ENCODE measurements at places on chromosomes 4 and X. TPM values are rescaled to one million over a fixed set of nuclear protein-coding genes. Genes with fewer than 3 reads are reported as not detected.
A peak's percentile ranks its signal among the peaks of the same experiment; 100 is the strongest.

- no peak for DNase-seq
Measured at GRCh38 chr4:86926435-86927086, 8.2 kb upstream of the AFF1 start.

DNA sequence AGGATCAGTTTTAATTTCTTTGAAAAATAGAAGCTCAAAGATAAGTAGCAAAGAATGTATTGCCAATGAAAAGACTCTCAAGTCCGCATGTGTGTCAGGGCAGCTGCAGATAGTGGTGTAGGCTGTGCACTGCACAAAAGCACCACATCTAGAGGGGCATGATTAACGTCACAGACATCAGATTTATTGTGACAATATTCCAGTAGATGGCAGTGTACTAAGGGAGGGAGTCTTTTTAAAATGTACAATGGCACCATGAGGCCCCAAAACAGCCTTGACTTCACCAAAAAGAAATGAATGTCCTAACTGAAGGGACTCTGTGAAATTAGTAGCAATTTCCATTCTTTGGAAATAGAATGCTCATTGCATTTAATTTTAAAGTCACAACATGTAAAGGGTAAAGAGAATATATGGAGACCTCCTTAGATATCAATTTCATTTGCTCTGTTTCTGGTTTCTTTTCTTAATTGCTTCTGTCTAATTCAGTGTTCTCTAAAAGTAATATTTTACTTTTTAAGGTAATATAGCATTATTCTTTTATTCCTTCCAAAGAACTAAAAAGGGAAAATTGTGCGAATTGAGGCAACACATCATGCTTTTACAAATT is 98.4 kb downstream of the ZNF827 start:
- no peak for DNase-seq

DNA sequence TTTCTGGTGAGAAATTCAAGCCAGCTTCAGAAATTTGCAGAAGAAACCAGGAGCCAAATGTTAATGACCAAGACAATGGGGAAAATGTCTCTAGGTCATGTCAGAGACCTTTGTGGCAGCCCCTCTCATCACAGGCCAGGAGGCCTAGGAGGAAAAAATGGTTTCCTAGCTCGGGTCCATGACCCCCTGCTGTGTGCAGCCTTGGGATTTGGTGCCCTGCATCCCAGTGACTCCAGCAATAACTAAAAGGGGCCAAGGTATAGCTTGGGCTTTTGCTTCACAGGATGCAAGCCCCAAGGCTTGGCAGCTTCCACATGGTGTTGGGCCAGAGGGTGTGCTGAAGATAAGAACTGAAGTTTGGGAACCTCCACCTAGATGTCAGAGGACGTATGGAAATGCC is 814.7 kb upstream of the SLIT2 start:
- no peak for DNase-seq

GRCh38 chr4:14445882-14446281 is 556.4 kb upstream of the CPEB2 start:
- no peak for DNase-seq

DNA sequence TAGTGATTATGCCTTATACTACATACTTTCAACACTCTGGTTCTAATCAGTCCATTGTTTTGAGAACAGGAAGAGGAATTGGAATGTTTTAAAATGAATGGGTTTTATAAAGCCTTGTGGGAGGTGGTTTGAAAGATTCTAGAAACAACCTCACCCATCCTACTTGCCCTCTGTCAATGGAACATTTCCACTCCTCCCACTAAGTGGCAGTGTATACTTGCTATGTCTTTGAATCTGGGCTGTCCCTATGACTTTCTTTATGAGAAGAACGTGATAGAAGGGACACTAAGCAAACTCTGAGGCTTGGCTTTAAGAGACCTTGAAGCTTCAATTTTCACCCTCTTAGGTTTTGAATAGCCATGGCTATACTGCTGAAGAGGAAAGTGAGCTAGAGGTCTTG is 611.2 kb downstream of the PPP4R3C start:
- DNase-seq: no peak

DNA sequence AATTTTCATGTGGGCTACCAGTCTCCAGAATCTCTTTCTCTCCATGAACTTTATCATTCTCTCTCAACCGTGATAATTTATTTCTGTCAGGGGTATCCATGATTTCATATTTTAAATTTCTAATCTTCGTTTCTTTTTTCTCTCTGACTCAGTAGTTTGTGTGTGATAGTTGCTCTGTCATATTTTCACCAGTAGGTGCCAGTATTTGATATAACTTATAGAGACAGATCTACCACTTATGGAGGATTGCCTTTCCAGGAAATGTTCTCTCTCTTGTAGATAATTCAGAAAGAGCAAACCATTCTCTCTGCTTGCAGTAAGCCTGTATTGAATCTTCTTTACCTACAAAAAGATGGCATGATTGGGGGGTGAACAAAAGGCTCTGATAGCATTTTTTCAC is 79.3 kb upstream of the DYNLT3 start:
- DNase-seq: peak; percentile 31

- DNase-seq: no peak
Measured at GRCh38 chrX:56268888-56269287, 36.7 kb downstream of the KLF8 start.

- DNase-seq: no peak
Measured at GRCh38 chr4:167787231-167787630, 305.1 kb upstream of the ANXA10 start.

DNA sequence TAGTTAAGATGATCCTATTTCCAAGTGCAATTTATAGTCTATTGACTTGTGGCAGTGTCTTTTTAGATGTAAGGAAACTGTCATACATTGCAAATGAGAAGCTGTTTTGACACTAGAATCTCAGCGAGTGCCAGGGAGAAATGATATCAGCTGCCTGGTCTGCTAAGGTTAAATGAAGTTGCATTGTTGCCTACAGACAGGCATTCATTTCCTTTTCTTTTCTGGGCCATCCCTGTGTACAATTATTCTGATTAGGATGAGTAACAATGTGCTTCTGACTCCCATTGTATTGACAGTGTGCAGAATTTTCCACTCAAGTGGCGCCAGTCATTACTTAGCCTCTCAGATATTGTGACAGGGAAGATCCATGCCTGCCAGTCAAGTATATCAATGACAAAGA is 231.2 kb downstream of the GPAT3 start:
- DNase-seq: no peak

DNA sequence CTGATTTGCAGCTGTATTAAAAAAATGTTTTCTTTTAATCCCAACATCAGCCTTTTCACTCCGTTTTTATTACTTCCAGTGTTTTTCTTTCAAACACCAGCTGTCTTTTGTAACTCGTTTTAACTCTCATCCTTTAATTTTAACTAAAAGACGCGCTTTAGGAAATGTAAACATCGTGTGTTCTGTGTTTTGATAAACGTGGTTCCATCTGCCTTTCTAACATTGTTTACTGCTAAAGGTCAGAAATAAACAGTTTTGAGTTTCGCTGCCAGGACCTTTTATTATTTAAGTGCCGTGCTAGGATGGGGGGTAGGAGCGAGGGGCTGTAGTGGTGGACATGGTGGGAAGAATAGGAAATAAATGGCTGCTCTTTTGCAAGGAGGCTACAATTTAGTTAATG is 1.5 kb downstream of the N4BP2 start:
- no peak for DNase-seq

- no peak for DNase-seq
Measured at GRCh38 chr4:23680671-23681518, 209.0 kb downstream of the PPARGC1A start.

GRCh38 chr4:99062120-99062519 is 26.5 kb downstream of the ADH5 start:
- DNase-seq: no peak

DNA sequence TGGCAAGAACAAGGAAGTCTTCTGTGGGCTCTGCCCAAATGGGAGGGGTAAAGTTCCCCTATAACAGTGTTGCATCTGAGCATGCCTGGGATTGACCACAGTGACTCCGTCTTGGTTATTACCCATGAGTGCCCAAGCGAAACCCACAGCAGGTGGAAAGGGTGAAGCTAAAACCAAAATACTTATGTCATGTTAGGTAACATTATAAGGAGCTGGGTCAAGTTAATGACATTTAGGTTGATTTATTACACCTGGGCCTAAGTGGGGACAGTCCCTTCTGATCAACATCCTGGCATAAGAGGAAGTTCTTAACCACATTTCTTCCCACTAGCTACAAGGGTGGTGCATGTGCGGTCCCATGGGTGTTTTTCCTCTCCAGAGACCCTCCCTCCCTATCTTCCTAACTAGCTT is 1.3 kb upstream of the ZNF732 start:
- no peak for DNase-seq

- DNase-seq: no peak
Measured at GRCh38 chrX:15617111-15617510, 16.4 kb upstream of the ACE2 start.

DNA sequence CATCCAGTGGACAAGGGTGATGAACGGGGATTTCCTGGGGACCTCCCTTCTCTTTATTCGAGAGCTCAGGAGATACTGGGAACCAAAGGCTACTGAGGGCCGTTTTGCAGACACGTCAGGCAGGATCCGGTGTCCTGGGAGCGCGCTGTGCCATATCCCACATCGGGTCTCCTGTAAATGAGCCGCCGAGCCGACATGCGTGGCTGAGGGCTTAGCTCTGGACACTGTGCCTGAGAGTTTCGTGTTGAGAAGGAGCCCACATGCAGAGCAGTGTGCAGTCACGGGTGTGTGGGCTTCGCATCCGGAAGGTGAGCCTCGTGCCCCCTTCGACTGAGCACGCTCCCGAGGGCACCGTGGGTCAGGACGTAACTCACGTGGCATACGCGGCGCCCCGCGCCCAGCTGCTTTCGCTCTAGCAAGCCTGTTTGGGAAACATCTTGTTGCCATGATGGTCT is 28.5 kb upstream of the HGFAC start:
- DNase-seq: no peak

GRCh38 chr4:153809916-153810810 is 21.3 kb upstream of the SFRP2 start:
- no peak for DNase-seq

DNA sequence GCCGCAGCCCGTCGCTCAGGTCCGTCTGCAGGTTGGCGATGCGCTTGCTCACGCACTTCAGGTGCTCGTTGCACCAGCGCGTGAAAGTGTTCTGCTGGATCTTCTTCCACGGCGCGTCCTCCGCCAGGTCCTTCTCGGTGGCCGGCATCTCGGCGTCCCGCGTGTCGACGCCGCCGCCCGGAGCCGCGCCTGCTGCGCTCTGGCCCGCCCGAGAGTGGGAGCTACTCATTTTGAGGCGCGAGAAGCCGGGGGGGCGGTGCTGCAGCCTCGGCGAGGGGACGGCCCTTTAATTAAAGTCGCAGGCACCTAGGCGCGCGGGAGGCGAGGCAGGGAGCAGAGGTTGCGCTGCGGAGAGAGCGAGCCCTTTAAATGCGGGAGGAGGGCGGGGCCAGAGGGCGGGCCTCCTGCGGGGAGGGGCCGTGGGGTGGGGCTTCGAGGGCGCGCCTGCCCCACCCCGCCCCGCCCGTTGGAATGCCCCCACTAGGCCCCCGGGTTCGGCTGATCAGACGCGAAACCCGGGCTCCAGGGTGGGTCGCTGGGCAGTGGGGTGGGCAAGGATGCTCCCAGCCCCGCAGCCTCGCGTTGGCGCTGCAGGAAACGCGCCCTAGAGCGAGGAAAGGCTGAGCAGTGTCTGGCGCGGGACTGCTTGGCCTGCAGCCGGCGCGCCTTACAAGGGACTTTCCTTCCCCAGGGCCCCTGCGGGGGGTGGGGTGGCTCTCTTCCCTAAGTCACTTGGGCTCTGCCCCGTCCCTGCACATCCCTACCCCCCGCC is 3.2 kb downstream of the FLNA start:
- peak; percentile 89 for DNase-seq

GRCh38 chr4:34181891-34182290 is 2062.4 kb downstream of the ARAP2 start:
- no peak for DNase-seq

DNA sequence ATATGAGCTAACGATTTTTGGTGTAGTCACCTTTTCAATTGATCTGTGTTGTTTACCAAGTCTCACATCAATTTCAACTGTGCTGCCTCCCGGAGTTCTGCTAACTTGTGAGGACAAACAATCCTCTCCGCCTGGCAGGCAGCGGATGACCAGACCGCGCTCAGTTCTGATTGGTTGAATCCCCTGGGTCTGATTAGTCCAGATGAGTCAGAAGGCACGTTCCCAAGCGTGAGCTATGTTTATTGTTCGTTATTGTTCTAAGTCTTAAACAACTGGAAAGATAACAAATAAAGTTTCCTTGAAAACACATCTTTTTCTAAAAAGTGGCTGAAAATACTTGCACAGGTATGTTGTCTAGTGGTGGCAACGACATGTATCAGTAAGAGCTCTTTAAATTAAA is 37.9 kb upstream of the TRPC3 start:
- no peak for DNase-seq

GRCh38 chr4:100422894-100423293 is 94.9 kb downstream of the EMCN start:
- no peak for DNase-seq

DNA sequence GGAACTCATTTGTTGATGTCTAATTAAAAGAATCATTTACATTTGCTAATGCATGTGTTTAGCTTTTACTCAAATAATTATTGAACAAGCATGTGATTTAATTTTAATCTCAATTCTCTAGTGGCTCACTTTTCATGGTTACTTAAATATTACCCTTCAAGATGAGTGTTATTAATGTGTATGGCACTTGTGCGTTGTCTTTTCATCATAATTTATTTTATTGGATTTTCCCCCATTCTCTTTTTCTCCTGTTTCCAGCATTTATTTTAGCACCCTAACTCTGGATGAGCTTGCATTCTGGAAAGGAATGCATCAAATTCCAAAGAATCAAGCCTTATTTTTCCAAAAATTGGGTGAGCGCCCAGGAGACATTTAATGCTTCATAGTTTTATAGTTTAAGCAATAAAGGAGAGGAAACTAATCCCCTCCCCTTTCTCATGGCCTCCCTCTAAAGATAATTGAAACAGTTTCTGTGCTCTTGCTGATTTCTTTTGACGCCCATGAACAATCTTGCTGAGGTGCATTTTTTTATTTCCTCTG is 191.1 kb upstream of the FAT4 start:
- DNase-seq: peak; percentile 13

DNA sequence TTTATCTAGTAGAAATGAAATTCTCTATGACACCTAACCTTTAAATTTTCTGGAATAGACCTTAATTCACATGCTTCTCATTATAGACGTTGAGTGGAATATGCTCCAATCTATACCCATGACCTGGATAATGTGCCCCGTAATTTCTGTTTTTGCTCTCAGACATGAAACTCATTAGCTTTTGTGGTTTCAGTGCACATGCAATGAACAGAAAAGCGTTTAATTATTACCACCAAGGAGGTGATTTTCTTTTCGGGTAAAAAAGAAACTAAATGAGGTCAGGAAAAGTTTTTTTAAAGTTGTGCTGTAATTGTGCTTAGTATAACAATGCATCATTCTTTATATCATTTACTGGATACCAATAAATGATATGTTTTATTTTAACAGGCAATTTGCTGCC is 1703.9 kb upstream of the TENM3 start:
- no peak for DNase-seq

- DNase-seq: no peak
Measured at GRCh38 chr4:8352368-8353157, 83.0 kb downstream of the HTRA3 start.

- DNase-seq: no peak
Measured at GRCh38 chrX:121562616-121563015, 515.2 kb downstream of the GLUD2 start.

GRCh38 chr4:184357772-184358171 is 116.6 kb downstream of the IRF2 start:
- no peak for DNase-seq

Gene ARL9
- 0.45 TPM for polyA plus RNA-seq

Gene SNCA
- polyA plus RNA-seq: 53.9 TPM

Gene IL2
- not detected for polyA plus RNA-seq

Gene TRIM2
- 78.6 TPM for polyA plus RNA-seq

Gene COX7B
- polyA plus RNA-seq: 311 TPM

Gene CXorf49
- polyA plus RNA-seq: not detected

Gene MAGEB10
- 0.07 TPM for polyA plus RNA-seq

Gene GPR119
- polyA plus RNA-seq: not detected

Gene LDB2
- polyA plus RNA-seq: 87.8 TPM

Gene BCAP31
- polyA plus RNA-seq: 184 TPM

Gene PF4V1
- polyA plus RNA-seq: not detected
